ENCODE measurements at places on chromosomes 7 and 10. TPM values are rescaled to one million over a fixed set of nuclear protein-coding genes. Genes with fewer than 3 reads are reported as not detected.

DNA sequence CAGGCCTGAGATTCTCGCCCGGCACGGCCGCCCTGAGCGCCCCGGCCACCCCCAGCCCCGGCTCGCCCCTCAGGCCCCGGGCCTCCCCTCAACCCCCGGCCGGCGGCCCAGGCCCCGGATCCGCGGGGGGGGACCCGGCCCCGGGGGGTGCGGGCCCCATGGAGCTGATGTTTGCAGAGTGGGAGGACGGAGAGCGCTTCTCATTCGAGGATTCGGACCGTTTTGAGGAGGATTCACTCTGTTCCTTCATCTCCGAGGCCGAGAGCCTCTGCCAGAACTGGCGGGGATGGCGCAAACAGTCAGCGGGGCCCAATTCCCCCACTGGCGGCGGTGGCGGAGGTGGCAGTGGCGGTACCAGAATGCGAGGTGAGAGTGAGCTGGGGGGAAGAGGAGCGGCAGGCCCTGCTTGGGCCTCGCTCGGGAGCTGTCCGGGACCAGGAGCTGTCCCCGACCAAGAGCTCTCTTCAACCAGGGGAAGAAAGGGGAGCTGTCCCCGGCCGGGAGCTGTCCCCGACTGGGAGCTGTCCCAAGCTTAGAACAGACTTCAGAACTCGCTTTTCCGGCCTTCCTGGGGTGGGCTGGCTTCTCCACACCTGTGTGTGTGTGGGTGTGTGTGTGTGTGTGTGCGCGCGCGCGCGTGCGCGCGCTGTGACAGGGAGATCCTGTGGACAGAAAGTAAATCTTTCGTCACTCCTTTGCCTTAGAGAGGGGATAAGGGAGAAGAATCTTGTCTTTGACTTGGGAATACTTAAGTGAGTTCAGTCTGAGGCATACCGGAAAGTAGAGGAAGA, 510 bp downstream of the ZSWIM8 start:
- H3K27ac ChIP-seq, result peak overlapping the region; percentile 26
- peaks cover 12% of the 10 kb centered on the region for H3K4me1 ChIP-seq
- no peaks in the 10 kb centered on the region for H3K27me3 ChIP-seq
- H3K36me3 ChIP-seq, result no peaks in the 10 kb centered on the region
- DNase-seq, result peak; percentile 58

DNA sequence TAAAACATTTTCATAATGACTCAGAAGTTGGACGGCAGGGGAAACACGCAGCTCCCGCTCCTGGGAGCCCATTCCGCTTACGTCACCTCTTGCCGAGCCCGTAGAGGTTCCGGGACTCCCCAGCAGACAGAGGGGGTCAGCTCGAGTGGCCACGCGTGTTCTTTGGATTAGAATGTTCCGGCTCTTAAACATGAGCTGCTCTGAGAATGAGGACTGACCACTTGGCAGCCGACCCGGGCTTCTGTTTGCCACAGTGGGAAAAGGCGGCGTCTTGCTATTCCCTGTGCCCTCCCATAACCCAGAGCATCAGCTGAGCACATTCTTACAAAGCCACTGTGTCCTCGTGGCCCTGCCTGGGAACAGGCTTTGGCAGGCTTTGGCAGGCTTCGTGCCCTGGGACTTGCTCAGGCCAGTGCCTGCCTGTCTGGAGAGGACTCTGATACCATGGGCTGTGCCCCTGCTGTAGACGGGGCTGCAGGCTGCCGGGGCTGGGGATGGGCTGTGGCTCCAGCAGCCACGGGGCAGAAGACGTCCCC, 40.1 kb downstream of the PFKP start:
- H3K36me3 ChIP-seq, result no peaks in the 10 kb centered on the region
- H3K4me1 ChIP-seq, result no peaks in the 10 kb centered on the region
- DNase-seq, result peak; percentile 77
- H3K27me3 ChIP-seq, result no peaks in the 10 kb centered on the region
- no peak overlapping the region for H3K4me3 ChIP-seq
- H3K27ac ChIP-seq, result peak overlapping the region; percentile 45

- no peaks in the 10 kb centered on the region for H3K27me3 ChIP-seq
- H3K4me3 ChIP-seq, result no peak overlapping the region
- no peaks in the 10 kb centered on the region for H3K4me1 ChIP-seq
- no peak for DNase-seq
- H3K36me3 ChIP-seq, result no peaks in the 10 kb centered on the region
These were observed 258.8 kb upstream of the MYO3A start for GRCh38 chr10:25675204-25675603.

DNA sequence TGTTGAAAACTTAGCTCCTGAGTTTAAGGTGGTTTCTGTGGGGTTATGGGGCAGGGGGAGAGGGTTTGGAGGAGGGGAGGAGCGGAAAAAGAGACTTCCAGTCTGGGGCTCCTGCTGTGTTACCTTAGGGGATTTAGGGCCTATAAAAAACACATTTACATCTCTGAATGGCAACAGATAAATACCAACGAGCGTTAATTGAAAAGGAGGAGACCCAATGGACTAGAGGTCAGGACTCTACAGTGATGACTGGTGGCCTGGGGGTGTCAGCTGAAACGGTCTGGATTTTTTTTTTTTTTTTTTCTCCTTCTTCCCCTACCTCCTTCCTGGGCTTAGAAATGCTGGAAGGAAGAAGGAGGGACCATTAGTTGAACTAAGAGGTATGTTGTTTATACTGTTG, 47.4 kb downstream of the AUTS2 start:
- H3K27me3 ChIP-seq, result no peaks in the 10 kb centered on the region
- no peak overlapping the region for H3K4me3 ChIP-seq
- no peak overlapping the region for H3K27ac ChIP-seq

- H3K4me3 ChIP-seq, result no peak overlapping the region
- no peaks in the 10 kb centered on the region for H3K27me3 ChIP-seq
- no peak for DNase-seq
- no peak overlapping the region for H3K27ac ChIP-seq
These were observed 30.2 kb downstream of the GRIFIN start for GRCh38 chr7:2445898-2446555.

DNA sequence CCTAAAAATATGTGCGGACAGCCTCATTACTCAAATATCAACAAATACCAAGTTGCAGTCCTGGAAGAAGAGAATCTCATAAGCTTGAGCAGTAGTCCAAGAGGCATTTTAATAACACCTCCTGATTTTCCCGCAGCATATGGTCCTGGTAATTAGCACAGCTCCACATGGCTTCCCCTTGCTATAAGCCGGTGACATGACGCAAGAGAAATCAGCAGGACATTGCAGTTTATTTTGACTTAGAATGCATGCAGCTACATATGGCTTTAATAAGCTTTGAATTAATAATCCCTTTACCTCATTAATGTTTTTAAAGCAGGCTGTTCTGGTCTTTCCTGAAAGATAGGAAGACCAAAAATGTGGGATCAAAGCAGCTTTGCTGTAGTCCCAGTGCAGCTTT, 137.6 kb downstream of the RAMP3 start:
- no peak overlapping the region for H3K27ac ChIP-seq
- H3K36me3 ChIP-seq, result no peaks in the 10 kb centered on the region
- H3K4me3 ChIP-seq, result no peak overlapping the region
- DNase-seq, result no peak
- H3K4me1 ChIP-seq, result no peaks in the 10 kb centered on the region

DNA sequence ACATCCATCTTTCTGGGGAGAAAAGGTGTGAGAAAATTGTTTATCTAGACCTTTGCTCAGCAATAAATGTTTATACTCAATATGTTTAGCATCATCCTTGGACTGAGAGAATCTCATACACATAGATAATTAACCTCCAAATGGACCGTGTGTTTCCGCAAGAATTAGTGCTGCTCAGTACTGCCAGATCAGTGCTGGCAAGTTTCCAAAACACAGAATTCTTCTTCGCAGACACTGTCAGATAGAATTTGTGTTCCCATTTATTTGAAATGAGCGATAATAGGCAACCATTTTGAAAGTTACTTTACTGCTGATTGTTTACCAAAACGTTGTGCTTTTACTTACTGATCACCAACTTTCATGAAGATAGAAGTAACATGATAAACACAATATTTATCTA, 33.7 kb downstream of the STAMBPL1 start:
- H3K4me1 ChIP-seq, result no peaks in the 10 kb centered on the region
- H3K27me3 ChIP-seq, result no peaks in the 10 kb centered on the region
- no peak overlapping the region for H3K27ac ChIP-seq
- no peaks in the 10 kb centered on the region for H3K36me3 ChIP-seq

- no peak overlapping the region for H3K27ac ChIP-seq
- no peaks in the 10 kb centered on the region for H3K4me1 ChIP-seq
- no peak for DNase-seq
These were observed 167.6 kb downstream of the VTI1A start for GRCh38 chr10:112614586-112614985.

- no peaks in the 10 kb centered on the region for H3K36me3 ChIP-seq
- no peak overlapping the region for H3K4me3 ChIP-seq
- peaks cover 4% of the 10 kb centered on the region for H3K4me1 ChIP-seq
- DNase-seq, result no peak
- H3K27me3 ChIP-seq, result no peaks in the 10 kb centered on the region
- no peak overlapping the region for H3K27ac ChIP-seq
These were observed 46.5 kb upstream of the INSYN2A start for GRCh38 chr10:127242914-127243313.

- H3K4me3 ChIP-seq, result no peak overlapping the region
- DNase-seq, result no peak
- H3K4me1 ChIP-seq, result no peaks in the 10 kb centered on the region
- H3K36me3 ChIP-seq, result no peaks in the 10 kb centered on the region
- H3K27me3 ChIP-seq, result no peaks in the 10 kb centered on the region
These were observed 113.7 kb downstream of the ARL4A start for GRCh38 chr7:12801107-12801506.

GRCh38 chr10:21617267-21617666, 83.2 kb downstream of the MLLT10 start:
- no peaks in the 10 kb centered on the region for H3K4me1 ChIP-seq
- no peak overlapping the region for H3K4me3 ChIP-seq
- no peak for DNase-seq

GRCh38 chr7:155788616-155789000, 23.7 kb downstream of the SHH start:
- H3K4me1 ChIP-seq, result no peaks in the 10 kb centered on the region
- no peaks in the 10 kb centered on the region for H3K27me3 ChIP-seq
- H3K4me3 ChIP-seq, result no peak overlapping the region
- H3K36me3 ChIP-seq, result no peaks in the 10 kb centered on the region
- no peak for DNase-seq
- H3K27ac ChIP-seq, result no peak overlapping the region

DNA sequence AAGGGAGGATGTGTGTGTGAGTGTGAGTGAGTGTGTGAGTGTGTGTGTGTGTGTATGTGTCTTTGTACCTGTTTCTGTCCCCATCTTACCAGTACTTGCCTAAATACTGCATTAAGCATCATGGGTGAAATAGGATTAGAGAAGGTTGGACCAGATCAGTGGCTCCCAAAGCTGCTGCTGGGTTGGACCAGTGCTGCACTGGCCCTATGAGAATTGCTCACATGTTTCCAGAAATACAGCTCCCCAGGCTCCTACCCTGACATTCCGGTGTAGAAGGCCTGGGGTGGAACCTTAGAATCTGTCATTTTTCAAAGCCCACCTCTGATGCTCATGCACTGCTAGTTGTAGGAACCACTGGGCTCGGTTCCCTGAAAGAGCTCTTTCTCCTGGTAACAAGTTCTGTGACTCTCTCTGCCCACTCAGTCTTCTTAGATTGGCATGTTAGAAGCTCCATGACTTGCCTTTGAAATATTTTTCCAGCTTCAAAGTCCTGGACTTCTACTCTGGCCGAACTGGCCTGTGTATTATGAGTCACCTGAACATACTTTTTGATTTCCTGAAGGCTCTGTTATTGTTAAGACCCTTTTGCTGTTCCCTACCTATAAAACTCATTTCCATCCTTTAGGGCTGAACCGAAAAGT, 224.7 kb downstream of the CUX1 start:
- no peak overlapping the region for H3K4me3 ChIP-seq
- no peaks in the 10 kb centered on the region for H3K36me3 ChIP-seq
- DNase-seq, result no peak
- H3K27me3 ChIP-seq, result no peaks in the 10 kb centered on the region

DNA sequence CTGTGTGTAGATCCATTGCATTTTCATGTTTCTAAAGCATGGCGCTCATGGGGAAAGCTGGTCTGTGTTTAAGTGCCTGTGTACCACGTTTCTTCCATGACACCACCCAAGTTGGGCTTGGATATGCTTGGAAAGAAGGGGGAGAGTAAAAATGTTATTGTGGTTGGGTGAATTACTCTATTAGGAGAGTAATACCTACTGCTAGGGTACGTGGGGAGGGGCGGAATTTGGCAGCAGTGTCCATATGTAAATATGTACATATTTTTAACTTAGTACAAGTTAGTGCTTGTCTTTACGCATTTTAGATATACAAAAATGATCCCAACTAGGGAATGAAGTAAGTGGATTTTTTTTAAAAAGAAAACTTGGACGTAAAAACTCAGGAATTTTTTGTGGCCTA, 42.9 kb upstream of the SAMD8 start:
- H3K4me3 ChIP-seq, result no peak overlapping the region
- H3K27me3 ChIP-seq, result no peaks in the 10 kb centered on the region

DNA sequence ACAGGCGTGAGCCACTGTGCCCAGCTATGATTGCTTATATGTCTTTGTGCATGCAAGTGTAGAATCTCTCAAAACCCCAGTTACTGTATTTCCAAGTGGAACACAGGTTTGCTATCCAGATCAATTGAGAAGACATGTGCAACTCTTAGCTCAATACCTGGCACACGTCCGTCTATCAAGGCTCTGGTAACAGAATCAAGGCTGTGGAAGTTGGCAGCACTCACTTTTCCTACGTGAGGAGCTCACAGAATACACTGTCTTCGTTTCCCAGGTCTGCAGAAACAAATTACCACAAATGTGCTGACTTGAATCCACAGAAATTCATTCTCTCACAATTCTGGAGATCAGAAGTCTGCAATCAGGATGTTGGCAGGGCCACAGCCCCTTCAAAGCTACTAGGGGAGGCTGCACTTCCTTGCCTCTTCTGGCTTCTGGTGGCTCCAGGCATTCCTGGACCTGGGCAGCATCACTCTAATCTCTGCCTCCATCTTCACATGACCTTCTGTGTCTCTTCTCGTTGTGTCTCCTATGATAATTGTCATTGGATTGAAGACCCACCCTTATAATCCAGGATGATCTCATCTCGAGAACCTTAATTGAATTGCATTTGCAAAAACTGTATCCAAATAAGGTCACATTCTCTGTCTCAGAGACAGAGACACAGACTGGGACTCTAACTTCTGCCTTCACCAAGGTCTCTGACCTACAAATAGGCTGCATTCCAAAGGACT, 84.8 kb upstream of the C7orf33 start:
- no peaks in the 10 kb centered on the region for H3K4me1 ChIP-seq
- no peak for DNase-seq
- H3K36me3 ChIP-seq, result no peaks in the 10 kb centered on the region
- no peak overlapping the region for H3K27ac ChIP-seq
- H3K4me3 ChIP-seq, result no peak overlapping the region
- no peaks in the 10 kb centered on the region for H3K27me3 ChIP-seq

The CRHR2 gene
- 0.08 TPM for polyA plus RNA-seq

The SPDYE2 gene
- polyA plus RNA-seq, result 0.21 TPM

The CCDC146 gene
- 5.3 TPM for polyA plus RNA-seq

The MYL10 gene
- not detected for polyA plus RNA-seq

The CEP55 gene
- 0.29 TPM for polyA plus RNA-seq

The ADCYAP1R1 gene
- polyA plus RNA-seq, result 0.40 TPM

The PARP12 gene
- 15.7 TPM for polyA plus RNA-seq

The CPEB3 gene
- 2.3 TPM for polyA plus RNA-seq

The ZNF804B gene
- not detected for polyA plus RNA-seq

The OR6V1 gene
- not detected for polyA plus RNA-seq

The SPDYE2B gene
- not detected for polyA plus RNA-seq

The MCM7 gene
- polyA plus RNA-seq, result 45.1 TPM

The NYAP1 gene
- 4.8 TPM for polyA plus RNA-seq

The GIMAP7 gene
- 30.3 TPM for polyA plus RNA-seq

The LHPP gene
- polyA plus RNA-seq, result 18.4 TPM

The THSD7A gene
- 1.9 TPM for polyA plus RNA-seq

The NUTM2B gene
- not detected for polyA plus RNA-seq

The NRP1 gene
- 56.2 TPM for polyA plus RNA-seq

The MINDY4 gene
- polyA plus RNA-seq, result 6.9 TPM

The SPDYE6 gene
- not detected for polyA plus RNA-seq

Data from ovary (tissue), 10 donors.